ENCODE measurements at places on chromosomes 3 and 15. TPM values are rescaled to one million over a fixed set of nuclear protein-coding genes. Genes with fewer than 3 reads are reported as not detected.

EAF2 gene
- total RNA-seq: 4.2 TPM

FETUB gene
- total RNA-seq: 0.94 TPM

ZMAT3 gene
- 9.2 TPM for total RNA-seq

ZNF280D gene
- 11.7 TPM for total RNA-seq

DUOXA1 gene
- total RNA-seq: 104 TPM

CYP11A1 gene
- 1.3 TPM for total RNA-seq

ASB14 gene
- total RNA-seq: not detected

HTR3E gene
- total RNA-seq: not detected

OCA2 gene
- total RNA-seq: 5.2 TPM

RNU5B-1 gene
- total RNA-seq: not detected

CCR3 gene
- not detected for total RNA-seq

EPHA3 gene
- total RNA-seq: 2.3 TPM

MEIS2 gene
- 6.6 TPM for total RNA-seq

MESP2 gene
- total RNA-seq: 0.59 TPM

ITGA11 gene
- total RNA-seq: 0.44 TPM

GOLGA6L2 gene
- not detected for total RNA-seq

LMOD3 gene
- total RNA-seq: not detected

SLCO3A1 gene
- 17.3 TPM for total RNA-seq

GCNT3 gene
- 21.1 TPM for total RNA-seq

DNAH12 gene
- not detected for total RNA-seq

LDHAL6B gene
- not detected for total RNA-seq

GOLGA6A gene
- not detected for total RNA-seq

GOLGA8G gene
- total RNA-seq: not detected

GOLGA8K gene
- total RNA-seq: not detected

EPHB1 gene
- 1.00 TPM for total RNA-seq

DNASE1L3 gene
- total RNA-seq: 11.7 TPM

TMEM207 gene
- not detected for total RNA-seq

ANKUB1 gene
- not detected for total RNA-seq

SLC6A1 gene
- 8.6 TPM for total RNA-seq

PCCB gene
- total RNA-seq: 30.7 TPM

HGD gene
- not detected for total RNA-seq

MOBP gene
- total RNA-seq: not detected

ANKRD63 gene
- total RNA-seq: not detected

ZDHHC3 gene
- 93.8 TPM for total RNA-seq

NEK4 gene
- total RNA-seq: 14.8 TPM

VWA5B2 gene
- not detected for total RNA-seq

UBAP1L gene
- total RNA-seq: 1.6 TPM

CEP152 gene
- total RNA-seq: 8.3 TPM

A4GNT gene
- total RNA-seq: not detected

LPCAT4 gene
- 33.7 TPM for total RNA-seq

TTC23 gene
- 24.1 TPM for total RNA-seq

HYAL1 gene
- 3.4 TPM for total RNA-seq
